Stimulated activated CD8-positive, alpha-beta memory T cell treated with anti-CD3 and anti-CD28 coated beads, Interleukin-4, amount 100 ng/mL, for 4 hours (primary cell): ENCODE measurements at places on chromosomes 12 and 14.

GRCh38 chr12:106342397-106343213 is 14.9 kb upstream of the POLR3B start:
- no peak for DNase-seq

GRCh38 chr12:75481013-75481705 is 604 bp downstream of the GLIPR1 start:
- no peak for DNase-seq

- no peak for DNase-seq
Observed at GRCh38 chr12:114895081-114895480, 211.1 kb upstream of the TBX3 start.

DNA sequence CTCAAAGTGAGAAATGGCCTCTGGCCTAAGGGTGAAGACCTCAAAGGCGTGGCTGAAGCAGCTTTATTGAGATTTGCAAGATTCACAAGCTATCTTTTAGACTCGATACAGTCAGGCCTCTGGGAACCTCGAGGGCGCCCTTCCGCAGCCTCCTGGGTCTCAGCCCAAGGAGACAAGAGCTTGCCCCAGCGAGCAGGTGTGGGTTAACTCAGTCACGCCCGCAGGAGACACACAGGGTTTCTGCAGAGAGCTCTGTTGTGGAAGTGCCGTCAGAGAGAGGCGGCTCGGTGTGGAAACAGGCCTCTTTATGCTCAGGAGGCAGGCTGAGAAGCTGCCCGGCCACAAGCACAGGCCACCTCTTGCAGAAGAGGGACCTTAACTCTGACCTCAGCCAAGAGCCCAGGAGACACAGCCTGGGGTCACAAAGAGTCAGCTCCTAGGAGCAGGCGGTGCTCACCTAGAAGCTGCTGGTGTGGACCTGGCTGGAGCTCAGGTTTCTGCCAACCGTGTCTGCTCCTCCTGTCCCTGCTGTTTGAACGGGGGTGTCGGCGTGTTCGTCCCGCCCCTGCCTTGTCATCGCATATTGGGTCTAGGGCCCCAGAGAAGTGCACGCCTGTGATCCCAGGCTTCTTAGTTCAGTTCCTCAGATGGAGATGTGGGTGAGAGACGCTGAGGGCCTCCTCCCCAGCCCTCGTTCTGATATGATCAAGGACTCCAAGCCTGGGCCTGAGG is 42.1 kb upstream of the FBRSL1 start:
- no peak for DNase-seq

GRCh38 chr14:38210587-38211216 is 3.0 kb downstream of the SSTR1 start:
- no peak for DNase-seq

- DNase-seq = no peak
Observed at GRCh38 chr14:29846339-29847055, 81.2 kb downstream of the PRKD1 start.

GRCh38 chr12:107536613-107537012 is 149.0 kb upstream of the PWP1 start:
- no peak for DNase-seq

DNA sequence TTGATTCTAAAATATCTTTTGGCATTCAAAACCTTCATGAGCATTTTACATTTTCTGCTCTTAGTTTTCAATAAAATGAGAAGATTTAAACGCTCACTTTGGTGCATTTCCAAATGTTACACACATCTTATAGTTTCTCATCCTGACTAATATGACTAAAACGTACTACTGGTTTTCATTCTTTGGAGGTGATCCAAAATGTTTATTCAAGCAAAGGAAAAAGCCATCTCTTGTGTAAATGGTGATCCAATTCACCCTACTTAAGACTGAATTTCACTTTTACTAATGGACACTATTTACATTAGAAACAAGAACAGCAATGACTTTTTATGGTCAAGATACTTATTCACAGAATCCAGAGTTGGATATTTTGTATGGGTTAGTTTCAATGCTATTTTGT is 86.6 kb downstream of the KITLG start:
- DNase-seq = no peak

DNA sequence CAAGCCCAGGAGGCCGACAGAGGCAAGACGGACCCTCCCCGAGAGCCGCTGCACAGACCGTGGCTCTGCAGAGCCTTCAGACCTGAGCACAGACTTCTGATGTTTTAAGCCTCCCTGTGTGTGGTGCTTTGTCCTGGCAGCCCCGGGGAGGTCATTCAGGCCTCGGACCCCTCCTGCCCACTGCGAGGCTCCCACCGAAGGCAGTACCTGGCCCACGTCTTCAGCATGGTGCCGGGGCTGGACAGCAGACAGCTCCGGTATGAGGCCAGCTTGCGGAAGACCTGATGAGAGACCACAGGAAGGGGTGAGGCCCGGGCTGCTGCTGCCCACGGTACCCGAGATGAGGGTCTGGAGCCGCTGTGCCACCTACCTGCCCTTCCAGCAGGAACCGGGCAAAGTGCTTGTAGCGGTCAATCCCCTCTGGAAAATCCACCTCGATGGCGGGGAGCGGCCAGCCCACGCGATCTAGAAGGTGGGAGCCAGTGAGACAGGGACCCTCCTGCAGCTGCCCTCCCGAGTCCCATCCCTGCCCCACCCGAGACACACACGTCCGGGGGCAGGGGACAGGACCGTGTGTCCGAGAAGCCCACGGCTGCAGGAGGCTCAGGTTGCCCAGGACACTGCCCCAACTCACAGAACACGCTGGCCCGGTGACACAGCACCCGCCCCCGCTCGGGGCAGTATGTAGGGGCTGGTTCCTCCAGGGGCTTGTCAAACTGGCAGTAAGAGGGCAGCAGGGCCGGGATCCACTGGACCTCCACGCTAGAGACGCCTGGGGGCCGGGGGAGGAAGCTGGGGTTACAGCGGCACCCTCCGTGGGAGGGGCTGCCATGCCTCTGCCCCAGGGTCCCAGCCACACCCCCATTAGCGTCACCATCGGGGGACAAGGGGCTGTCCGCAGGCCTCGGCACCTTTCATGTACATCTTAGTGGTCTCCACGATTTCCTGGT is 35.6 kb upstream of the UBC start:
- DNase-seq = no peak

DNA sequence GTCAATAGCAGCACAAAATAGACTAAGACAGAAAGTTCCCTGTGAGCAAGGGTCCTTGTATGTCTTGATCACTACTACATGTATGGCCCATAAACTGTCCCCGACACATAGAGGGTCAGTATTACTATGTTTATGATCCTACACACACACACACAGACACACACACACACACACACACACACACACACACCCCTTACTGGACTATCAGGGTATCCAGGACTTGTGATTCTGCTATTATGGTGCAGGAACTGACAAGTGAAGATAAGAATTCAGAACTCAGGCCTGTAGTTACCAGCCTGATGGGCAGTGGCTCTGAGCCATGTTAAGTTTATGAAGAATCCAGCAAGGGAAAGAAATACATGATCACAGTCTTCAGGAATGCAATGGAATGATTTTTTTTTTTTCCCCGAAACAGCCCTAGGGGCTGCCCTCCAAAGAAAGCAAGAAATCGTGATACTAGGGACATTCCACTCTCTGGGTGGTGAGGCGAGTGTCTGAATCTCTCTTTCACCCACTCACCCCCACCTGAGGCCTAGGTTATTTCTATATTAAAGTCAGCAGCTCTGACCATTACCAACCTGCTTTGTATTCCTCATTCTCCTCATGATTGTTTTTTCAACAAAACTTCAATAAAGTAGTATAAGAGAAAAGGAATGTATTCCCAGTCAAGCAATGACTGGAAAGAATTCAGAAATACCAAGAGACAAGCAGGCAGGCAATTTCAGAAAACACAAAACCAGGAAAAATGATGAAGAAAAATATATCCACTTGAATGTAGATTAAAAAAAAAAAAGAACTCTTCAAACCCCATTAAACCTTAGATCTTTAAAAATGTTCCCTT is 105.8 kb downstream of the AVPR1A start:
- DNase-seq = no peak

DNA sequence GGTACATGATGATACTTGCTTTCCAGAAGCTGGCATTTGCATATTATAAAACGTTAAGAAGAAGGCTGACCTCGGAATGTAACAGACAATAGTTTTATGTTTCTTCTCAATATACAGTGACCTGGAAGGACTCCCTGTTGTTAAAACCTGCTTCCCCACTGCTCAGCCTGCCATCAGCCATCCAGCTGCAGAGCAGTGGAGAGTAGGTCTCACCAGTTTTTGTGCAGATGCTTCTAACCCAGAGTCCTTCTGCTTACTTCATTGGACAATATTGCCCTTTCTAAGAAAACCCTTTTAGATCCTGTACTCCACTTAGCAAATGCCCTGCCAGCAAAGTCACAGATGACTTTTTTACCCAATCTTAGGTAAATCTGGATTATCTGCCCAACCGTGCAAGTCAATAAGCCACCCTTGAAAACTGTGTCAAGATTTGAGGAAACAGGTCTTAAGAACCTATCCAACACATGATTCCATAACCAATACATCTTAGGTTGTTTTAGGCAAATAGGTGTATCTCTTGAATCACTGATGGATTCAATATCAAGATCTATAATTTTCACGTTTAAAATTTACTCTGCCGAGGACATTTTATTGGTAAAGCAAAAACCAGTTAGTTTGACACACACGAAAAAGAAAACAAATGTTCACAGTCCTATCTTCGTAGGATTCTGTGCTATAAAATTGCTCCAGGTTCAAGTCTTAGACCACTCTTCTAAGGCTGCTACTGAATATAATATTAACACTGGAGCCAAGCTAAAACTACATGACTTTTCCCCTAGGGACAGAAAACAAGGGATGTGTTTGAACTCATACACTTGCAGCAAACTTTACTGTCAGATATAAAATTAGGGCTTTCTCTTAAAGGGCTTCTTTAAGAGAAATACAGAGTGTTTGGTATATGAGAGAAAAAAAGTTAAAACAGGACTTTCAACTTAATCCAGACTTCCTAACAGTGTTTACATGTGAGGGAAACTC is 5.7 kb downstream of the PHLDA1 start:
- DNase-seq = no peak

GRCh38 chr12:31226639-31227038 is 99.3 kb downstream of the SINHCAF start:
- no peak for DNase-seq

DNA sequence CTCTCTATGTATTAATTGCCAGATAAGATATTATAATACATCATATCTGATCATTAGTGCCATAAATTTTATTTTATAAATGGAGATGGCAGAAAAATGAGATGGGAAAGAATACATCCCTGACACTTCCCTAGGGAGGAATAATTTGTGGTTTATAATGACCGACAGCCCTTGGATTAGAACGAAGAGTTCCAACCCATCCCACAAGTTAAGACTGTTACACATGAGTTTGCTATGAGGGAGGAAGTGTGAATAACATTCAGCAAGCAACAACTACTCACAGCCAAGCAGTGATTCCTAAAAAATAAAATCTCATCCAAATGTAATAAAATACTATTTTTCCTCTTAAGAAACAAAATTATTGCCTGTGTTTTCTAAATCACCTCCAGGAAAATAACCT is 299.0 kb downstream of the CCDC91 start:
- no peak for DNase-seq

DNA sequence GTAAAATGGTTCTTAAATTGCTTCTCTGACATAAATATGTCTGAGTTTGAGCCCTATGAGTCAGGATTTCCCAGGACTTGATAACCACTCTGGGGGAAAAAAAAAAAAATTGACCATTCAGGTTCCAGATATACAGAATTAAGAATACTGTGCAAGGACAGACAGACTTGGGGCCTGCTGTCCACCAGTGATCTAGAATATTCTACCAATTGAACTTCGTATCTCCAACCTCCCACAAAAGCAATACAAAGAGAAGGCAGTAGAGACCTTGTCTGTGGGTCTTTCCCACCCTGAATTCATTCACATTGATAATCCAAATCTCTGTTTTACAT is 4.1 kb downstream of the SINHCAF start:
- DNase-seq = no peak

DNA sequence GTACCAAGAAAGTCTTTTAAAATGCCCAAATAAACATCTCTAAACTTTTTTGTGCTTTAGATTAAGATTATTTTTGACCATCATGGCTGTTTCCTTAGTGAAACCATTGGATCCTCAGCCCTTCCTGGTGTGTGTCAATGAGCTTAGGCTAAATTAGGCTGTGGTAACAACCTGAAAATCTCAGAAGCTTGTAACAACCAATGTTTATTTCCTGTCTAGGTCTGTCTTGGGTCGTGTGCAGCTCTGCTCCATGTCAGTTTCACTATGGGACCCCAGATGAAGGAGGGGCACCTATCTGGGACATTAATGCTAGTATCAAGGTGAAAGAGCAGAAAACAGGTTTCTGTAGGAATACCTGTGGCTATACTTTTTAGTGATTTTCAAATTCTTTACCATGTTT is 49.9 kb downstream of the KCNMB4 start:
- DNase-seq = no peak
